Stimulated activated CD4-positive, alpha-beta T cell treated with anti-CD3 and anti-CD28 coated beads, Interleukin-2, amount 100 ng/mL, for 48 hours (primary cell): ENCODE measurements at places on chromosomes 3 and 15.

GRCh38 chr3:158103887-158104327, 2.3 kb downstream of the SHOX2 start:
- no peak for DNase-seq

- DNase-seq, result no peak
Measured at GRCh38 chr3:134291319-134292254, 40.9 kb upstream of the RYK start.

DNA sequence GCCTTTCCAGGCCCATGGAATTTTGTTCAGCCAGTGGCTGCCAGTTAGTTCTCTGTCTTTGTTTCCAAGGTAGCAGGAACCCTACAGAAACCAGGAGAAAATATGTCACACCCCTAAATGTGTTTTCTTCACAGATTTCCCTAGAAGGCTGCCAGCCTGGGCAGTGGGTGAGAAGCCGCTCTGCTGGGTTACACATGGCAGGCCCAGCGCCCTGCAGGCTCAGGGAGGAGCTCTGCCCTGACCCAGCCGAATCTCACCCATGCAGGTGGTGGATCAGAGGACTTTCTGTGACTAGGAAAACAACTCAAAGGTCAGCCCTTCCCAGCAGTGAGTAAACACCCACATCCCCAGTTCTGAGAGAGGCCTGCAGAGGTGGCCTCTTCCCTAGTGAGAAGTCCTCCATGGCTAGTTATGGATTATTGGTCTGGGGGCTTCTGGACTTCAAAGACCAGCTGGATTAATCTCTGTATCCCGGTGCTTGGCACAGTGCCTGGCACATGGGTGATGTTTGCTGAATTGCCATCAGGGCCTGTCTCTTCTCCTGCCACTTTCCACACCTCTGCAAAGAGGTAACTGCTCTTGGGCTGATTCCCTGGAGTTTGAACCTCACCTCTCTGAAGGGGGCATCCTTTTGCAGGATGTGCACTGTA, 34.7 kb upstream of the BDH1 start:
- no peak for DNase-seq

DNA sequence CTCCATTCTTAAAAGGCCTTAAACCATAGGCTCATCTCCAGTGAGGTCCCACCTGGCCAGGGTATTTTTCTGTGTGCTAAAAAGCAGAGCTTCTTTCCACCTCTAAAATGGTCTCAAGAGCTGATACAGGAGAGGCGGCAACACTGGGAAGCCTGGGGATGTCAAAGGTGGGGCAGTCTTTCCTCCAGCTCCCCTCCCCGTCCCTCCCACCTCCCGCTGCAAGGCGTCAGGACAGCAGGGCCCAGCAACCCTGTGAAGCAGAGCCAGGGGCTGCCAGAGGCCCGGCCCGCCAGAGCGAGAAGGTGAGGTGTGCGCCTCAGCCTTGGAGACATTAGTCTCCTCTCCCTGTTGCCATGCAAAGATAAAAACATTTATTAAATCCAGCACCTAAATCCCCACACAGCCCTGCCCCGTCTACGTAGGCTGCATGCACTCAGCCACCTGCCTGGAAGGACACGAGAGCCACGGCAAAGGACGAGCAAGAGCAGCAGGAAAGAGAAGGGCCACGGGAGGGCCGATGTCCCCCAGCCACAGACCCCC, 75.6 kb downstream of the FAM174B start:
- no peak for DNase-seq

- DNase-seq, result no peak
Measured at GRCh38 chr15:88997531-88997930, 84.4 kb upstream of the MFGE8 start.

DNA sequence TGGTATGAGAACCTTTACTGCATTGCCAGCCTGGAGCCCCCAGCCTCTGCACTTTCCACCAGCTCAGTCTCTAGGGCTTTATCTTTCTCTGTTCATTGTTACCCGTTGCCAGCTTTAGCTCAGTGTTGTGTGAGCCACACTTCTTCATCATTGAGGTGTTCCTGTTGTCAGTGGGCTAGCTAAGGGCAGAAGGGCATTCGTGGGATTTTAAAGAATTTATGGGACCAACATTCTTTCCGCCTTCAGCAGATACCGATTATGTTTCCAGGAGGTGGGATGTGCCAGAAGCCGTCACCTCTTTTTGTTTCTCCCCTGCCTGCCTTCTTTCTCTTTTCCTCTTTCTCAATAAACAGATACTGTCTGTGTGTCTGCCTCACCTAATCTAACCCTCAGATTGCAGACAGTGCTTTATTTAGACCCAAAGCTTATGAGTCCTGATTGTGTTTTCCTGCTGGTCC, 64.5 kb downstream of the PGPEP1L start:
- no peak for DNase-seq

DNA sequence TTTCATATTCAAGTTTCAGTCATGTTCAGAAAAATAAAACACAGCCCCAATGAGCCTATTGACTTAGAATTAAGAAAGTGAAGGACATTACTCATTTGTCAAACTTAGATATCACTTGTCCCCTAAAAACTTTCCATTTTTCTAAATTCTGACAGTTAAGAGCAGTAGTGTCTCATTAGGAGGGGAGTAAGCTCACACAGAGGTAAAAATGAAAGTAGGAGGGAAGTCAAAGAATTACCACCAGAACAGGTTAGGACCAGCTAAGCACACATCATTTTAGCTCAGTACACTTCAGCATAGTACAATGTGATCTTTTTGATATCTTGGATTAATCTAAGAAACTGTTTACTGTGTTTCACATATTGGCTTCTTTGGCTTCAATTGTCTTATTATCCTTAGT, 64.3 kb downstream of the OSTN start:
- DNase-seq, result no peak

GRCh38 chr15:69556344-69556743, 103.7 kb downstream of the RPLP1 start:
- no peak for DNase-seq

DNA sequence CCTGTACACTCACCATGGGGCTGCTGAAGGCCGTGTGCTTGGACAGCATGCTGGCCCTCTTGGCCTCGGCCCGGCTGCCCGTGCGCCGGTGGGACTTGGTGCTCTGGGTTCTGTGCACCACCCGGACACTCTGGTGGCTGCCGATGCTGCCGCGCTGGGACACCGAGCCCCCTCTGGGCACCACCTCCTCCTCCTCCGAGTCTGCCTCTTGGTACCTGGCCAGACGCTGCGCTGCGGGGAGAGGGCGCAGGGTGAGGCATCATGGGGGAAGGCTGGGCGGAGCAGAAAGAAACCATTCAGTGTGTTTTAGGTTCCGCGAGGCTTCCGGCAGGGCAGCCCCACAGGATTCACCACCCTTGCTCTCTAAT, 145.0 kb downstream of the ATP10A start:
- no peak for DNase-seq

DNA sequence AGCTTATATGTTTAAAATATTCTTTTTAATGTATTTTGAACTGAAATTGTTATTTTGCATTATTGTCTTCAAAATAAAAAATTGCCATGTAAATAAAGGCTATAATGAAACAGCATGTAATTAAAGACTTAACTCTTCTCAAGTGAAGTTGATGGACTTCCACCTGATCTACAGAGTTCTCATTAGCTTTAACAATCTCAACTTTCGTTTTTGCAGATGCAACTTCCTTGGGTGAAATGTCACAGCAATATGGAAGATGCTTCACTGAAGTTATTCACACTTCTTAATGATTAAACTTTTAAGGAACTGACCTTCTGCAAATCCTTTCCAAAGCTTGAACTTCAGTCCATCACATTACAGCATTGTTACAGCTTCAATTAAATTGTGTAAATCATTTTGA, 63.6 kb downstream of the OSTN start:
- DNase-seq, result no peak

GRCh38 chr3:190496859-190497258, 17.0 kb upstream of the IL1RAP start:
- DNase-seq, result no peak

GRCh38 chr3:70824773-70825172, 512.3 kb upstream of the MDFIC2 start:
- no peak for DNase-seq

DNA sequence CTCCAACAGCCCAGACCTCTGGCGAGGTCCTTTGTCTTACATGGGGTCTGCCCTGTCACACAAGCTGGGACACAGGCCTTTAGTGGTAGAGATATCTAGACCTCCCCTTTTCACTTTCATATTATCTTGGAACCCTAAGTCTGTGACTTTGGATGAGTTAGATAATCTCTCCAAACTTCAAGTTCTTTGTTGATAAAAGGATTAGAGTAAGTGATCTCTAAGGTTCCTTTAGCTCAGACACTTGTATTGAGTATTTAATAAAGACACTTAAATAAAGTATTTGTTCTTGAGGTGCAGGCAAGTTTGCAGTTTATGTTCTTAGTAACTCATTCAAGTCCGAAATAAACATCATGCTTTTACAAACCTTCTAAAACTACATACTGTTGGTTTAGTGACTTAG, 459.6 kb downstream of the SHQ1 start:
- DNase-seq, result no peak

GRCh38 chr3:141610939-141611338, 124.1 kb downstream of the RASA2 start:
- DNase-seq, result no peak

DNA sequence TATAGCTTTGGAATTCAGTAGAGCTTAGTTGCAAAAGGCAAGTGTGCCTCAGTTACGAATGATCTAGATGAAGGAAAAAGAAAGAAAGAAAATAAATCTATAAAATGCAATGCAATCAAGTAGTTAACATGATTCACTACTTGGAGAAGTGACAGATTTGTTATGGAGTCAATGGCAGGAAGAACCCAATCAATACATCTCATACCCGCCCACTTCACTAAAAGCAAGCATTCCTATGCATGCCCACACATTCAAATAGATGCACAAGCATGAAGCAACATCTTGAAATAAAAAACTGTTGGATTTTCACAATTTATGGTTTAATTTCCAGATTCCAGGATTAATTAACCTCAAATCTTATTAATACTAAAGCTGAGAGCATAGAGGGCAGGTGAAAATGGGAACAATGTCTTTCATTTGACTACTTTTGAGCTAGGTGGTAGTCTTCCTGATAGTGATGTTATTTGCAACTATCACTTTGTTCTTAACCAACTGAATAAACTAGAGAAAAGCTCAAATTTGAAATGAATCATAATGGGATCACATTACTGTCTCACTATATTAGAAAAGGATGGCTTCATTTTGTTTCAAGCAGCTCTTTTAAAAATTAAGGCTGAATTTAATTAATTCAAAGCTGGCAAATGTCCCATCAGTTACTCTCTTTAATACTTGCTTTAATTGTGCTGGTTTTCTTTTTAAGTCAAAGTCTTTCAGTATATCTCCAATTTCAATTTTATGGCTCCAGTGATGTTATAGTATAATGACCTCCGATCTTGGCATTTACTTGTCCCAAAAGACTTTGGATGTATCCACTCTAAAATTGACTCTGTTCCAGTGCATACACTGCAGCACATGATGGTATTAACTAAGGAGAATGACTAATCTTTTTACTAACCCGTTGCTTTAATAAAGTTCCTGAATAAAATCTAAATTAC, 46.7 kb upstream of the CCDC50 start:
- DNase-seq, result no peak

DNA sequence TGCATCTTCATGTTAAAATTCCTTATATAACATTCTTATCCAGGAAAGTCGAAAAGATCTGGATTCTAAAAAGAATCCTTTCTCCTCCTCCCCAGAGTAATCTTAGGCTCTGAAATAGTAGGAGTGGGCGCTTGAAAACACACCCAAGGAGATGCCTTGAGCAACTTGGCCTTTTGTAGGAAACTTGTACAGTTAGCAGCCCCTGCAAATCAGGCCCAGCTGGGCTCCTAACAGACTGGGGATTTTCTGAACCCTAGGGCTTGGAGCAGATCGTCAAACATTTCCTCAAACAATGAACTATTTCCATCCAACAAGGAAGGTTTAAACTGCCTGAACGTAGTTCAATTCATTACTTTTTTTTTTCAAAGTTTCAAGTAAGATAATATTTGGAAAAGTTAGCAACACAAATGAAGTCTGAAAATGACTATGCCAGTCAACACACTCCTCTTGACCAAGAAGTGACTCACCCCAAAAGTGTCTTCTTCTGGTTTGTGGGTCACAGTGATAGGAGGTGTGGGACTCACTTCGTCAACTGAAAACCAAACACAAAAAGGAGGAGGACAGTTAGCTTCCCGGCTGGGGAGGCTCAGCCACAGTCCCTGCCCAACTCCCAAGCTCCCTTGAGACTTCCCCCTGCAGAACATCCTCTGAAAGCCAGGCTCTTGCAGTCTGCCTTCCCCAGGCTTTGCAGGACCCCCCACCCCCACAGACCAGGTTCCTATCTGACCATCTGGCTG, 129.7 kb downstream of the NTRK3 start:
- DNase-seq, result no peak

DNA sequence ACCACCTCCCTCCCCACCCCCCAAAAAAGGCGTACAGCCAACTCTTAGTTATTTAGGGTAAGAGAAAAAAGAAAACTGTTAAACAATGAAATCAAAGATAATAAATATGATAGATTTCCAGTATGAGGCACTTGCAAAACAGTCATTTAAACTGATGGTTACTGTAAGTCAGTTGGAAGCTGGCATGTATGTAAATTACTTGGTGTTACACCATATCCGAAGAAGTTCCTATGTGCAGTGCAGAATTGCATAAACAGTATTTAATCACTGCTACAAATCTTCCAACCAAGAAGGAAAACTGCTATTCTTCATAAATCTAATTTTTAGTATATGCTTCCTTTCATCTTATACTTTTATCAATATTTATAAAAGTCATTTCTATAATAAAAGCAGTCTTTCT, 62.0 kb downstream of the LEO1 start:
- no peak for DNase-seq

DNA sequence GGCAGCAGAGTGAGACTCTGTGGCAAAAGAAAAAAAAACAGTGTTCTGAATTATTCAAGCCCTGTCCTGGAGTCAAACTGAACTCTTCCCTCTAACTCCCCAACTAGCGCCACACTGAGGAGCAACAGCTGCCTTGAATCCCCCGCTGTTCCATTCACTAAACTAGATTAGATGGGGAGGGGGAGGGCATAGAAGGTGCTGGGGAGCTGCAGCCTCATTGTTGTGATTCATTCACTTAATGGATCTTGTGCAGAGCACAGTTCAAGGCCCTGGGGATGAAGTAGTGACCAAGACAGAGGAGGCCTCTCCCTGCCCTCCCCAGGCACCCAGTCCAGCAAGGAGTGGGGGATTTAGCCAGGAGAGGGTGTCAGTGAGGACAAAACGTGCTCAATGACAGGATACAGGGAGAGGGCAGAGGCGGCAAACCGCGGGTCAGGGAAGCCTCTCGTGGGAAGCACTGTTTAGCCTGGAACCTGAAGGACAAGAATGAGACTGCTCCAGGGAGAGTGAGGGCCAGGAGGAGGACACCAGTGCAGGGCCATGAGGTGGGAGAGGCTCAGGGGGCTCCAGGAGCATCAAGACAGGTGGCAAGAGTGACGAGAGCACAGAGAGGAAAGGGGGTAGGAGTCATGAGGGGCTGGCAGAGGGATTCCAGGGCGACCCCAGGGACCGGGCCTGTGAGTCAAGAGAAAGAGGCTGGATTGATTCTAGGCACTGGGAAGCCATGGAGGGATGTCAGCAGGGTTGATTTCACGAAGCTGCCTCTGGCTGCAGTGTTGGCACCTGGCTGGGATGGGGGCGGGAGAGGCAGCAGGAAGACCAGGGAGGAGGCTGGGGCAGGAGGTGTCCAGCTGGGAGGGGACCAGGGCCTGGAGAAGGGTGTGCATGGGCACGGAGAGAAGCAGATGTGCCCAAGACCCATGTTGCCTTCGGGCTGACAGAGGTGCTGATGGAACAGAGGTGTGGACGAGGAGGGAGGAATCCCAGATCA, 31.4 kb downstream of the ALS2CL start:
- DNase-seq, result no peak
